ENCODE measurements at places on chromosomes 12 and 14.

- no peak for DNase-seq
Observed at GRCh38 chr12:47981496-47982260, 18.3 kb downstream of the TMEM106C start.

DNA sequence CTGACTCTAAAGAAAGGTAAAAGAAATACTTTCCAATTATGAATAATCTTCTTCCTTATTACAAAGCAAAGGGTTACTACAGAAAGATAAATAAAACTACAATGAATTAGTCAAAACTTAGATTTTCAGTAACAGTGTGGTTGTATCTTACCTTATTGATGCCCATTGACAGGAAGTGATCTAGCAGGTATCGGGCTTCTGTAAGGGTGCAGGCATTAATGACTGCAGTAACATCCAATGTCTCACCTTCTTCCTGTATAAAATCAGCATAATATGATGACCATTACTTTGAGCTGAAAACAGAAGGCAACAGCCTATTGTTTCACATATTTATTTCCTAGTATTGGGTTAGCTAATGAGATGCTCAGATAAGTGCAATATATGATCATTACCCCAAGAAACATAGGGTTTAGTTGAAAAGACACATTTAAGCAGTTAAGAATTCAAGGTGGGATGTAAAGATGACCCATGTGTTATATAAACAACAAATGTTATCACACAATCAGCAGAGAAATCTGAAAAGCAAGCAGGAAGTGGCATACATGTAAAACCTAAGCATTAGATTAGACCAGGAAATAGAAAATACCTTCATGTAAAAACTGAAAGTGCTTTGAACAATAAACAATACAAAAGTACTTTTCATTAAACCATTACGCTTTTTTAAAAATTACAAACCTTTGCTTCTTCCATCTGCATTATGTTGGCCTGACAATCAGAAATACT lies 111.2 kb downstream of the KIF21A start:
- DNase-seq = no peak

DNA sequence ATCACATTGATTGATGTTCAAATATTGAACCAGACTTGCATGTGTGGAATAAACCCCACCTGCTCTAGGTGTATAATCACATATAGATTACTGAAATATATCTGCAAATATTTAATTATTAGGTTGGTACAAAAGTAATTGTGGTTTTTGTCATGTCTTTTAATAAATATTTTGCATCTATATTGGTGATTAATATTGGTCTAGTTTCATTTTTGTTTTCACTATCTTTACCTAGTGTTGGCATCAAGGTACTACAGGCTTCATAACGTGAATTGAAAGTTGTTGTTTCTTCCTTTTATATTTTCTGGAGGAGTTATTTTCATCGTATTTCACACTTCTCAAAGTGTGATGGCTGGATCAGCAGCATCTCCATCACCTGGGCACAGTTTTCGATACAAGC lies 740.0 kb upstream of the TMEM132C start:
- DNase-seq = no peak

GRCh38 chr14:56461276-56462275 lies 118.0 kb upstream of the TMEM260 start:
- no peak for DNase-seq

DNA sequence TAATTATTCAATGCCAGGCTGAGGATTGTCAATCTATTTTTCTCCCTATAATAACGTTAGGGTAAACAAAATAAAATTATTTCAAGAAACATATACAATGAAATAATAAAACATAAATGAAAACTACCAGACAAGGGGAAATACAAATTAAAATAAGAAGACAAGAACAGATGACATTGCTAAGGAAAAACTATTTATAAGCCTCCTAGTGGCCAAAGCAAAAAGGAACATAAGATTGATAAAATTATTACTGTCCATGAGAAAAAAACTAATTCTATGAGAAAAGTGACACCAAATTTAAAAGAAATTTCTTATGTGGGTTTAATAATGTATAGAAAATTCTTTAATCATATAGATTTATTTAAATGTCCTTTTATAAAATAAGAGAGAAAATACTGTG lies 294.7 kb downstream of the TTC6 start:
- DNase-seq = no peak

DNA sequence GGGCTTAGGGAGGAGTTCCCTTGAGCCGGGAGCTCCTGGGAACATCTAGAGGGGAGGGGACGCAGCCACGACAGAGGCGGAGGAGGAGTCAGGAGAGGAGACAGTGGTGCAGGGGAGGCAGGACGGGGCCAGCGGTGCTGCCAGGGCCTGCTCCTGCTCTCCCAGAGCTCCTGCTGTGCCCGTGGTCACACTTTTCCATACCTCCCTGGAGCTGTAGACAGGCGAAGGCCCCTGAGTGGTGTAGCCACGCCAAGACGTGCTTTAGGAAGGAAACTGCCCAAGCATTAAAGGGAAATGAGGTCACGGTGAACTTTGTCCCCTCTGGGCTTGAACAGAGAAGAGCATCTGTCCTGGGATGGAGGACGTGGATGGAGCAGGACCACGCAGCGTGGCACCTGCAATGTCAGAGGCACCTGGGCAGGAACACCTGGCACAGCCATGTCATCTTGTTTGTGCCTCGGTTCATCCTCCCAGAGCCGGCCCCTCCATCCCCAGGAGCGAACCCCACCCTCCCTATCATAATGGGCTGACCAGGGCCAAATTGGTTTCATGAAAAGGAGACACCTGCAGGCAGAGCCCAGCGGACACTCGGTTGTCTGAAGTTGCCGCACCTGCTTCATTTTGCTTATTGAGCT lies 239.5 kb upstream of the SFSWAP start:
- no peak for DNase-seq

GRCh38 chr14:63454863-63455622 lies 88.1 kb downstream of the PPP2R5E start:
- DNase-seq = peak; percentile 36
